Activated CD8-positive, alpha-beta T cell treated with anti-CD3 and anti-CD28 coated beads for 36 hours (primary cell): ENCODE measurements at places on chromosomes 12 and 14. TPM values are rescaled to one million over a fixed set of nuclear protein-coding genes. Genes with fewer than 3 reads are reported as not detected.

- DNase-seq, result no peak
Observed at GRCh38 chr12:78040111-78040510, 209.4 kb downstream of the NAV3 start.

DNA sequence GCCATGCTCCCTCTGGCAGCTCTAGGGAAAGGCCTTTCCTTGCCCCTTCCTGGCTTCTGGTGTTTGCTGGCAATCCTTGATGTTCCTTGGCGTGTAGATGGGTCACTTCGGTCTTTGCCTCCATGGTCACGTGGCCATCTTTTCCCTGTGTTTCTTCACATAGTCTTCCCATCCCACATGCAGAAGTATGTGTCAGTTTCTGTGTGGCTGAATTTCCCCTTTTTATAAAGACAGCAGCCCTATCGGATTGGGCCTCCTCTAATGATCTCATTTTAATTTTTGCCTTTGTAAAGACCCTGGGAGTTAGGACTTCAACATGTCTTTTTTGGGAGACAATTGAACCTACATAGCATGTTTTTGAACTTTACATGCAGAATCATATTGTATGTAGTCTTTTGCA is 107.2 kb upstream of the FGD4 start:
- no peak for DNase-seq

DNA sequence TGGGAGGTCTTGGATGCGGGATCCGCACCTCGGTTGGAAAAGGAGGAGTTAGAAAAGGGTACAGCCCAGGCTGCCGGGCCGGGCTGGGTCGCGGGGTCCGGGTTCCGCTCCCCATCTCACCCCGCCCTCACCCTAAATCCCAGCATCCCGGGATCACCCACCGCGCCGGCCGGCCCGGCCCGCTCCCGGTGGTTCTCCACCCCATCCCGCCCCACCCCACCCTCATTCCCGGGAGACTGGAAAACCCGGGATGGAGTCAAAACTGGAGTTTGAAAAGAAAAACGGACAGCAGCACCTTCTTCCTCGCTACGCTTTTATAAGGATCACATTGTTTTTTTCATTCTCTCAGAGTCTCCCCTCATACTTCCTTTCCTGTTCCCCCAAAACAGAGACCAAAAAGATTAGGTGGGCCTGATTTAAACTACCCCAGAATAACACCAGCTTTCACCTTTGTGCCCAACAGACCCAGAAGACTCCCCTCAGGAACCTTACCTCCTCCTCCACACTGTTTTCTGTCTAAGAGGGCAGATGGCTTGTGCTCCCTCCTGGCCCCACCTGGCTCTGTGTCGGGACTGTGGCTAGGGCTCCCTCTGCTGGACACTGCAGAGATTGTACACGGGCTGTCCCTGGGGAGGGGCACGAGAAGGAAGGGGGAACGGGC is 2.8 kb downstream of the GLI1 start:
- peak; percentile 94 for DNase-seq

The HOXC4 gene
- total RNA-seq, result 1.2 TPM

GRCh38 chr14:101991352-101991751 is 27.0 kb downstream of the DYNC1H1 start:
- no peak for DNase-seq

The KRT8 gene
- total RNA-seq, result 0.29 TPM

The MYO1H gene
- not detected for total RNA-seq
